ENCODE measurements at places on chromosomes 7 and 10.

GRCh38 chr10:44240584-44241205 is 144.2 kb downstream of the CXCL12 start:
- no peak for DNase-seq

GRCh38 chr10:712089-712488 is 22.6 kb upstream of the DIP2C start:
- no peak for DNase-seq

- DNase-seq = no peak
These were observed 1.1 kb downstream of the BAZ1B start for GRCh38 chr7:73520673-73521635.

DNA sequence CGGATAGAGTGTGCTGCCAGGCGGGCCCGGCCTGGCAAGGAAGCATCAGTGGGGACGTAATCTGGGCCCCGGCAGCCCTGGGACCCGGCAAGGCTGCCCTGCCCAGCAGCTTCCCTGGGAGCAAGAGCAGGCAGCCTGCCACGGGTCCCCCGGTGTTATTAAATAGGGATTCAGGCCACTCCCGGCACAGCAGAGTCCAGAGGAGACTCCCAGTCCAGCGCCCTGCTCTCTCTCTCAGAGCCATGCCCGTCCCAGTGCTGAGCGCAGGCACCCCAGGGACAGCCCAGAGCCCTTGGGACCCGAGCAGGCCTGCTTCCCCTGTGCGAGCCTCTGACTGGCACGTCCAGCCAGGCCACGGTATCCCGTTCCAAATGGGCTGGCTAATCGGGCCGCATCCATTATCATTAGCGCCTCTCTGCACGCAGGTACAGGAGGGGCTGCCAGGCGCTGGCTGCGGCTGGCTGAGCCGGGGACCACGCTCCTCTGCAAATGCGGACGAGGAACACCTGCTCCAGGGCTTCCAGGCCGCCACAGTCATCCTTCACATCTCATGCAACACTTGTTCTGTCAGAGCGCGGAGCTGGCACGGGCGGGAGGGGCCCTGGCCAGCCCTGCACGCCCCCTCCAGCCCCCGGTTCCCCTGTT is 344.2 kb upstream of the MKI67 start:
- no peak for DNase-seq

DNA sequence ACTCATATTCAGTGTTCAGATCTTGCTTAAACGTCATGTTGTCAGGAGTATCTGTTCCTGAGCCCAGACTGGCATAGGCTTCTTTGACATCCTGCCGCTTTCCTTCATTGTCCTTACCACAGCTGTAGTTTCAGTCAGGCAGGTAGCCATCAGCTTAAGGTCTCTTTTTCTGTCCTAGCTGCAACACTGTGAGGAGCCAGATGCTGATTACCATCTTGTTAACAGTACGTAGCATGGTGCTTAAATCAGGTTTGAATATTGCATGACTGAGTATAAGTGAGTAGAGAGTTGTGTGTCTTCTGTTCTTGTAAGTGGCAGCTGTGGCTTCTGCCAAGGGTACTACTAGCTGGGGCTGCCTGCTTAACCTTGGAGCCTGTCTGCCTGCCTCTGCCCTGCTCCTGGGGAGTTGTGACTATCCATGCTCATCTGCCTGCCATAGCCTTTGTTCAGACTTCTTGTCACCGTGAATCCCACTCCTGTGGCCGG is 92.6 kb downstream of the MAPK8 start:
- peak; percentile 28 for DNase-seq

DNA sequence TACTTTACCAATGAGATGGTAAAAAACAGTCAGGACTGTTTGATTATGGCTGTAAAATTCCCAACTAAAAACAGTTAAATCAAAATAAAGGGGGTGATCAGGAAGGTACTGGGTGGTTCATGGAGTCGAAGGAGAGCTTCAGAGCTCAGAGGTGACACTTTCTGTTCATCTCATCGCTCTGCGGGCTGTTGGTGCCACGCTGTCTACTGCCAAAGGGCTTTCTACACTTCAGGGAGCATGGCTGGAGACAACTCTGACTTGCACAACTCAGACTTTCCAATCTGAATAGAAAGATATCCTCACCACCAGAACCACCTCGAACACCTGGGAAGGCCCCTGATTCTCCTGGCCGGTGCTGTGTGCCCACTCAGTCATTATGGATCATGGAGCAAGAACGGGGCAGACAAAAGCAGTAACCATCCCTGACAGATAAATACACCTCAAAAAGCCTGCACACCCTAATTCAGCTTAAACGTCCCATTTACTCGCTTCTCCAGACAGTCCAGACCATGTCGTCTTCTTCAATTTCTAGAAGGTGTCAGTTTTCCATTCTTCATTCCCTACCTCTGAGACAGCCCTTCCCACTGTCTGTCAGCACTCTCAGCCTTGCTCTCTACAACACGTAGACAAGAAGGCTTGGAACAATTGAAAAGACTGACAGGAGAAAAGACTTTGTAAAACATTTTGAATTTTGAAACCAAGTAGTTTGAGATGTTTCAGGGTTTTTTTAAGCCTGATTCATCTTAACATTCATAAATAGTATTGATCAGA is 348.7 kb upstream of the NFE2L3 start:
- no peak for DNase-seq

GRCh38 chr10:6305401-6306321 is 102.9 kb downstream of the PFKFB3 start:
- no peak for DNase-seq

- no peak for DNase-seq
These were observed 805.6 kb downstream of the NRG3 start for GRCh38 chr10:82680608-82681007.

GRCh38 chr7:4960363-4960762 is 1.4 kb upstream of the MMD2 start:
- DNase-seq = no peak

DNA sequence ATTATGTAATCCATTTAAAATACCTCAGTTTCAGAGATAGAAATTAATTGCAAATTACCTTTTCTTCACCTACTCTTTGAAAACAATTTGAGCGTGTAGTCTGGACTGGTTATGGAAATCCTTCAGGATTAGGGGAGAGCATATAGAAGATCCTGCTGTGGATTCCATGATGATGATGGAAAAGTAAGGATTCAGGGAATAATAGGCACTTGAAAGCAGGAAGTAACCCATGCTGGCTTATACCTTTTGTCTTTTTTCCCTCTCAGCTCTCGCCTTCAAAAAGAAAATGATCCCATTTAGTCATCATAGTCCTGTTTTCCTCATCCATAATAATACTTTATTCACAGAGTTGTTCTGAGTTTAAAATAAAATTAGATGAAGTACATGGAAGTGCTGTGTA is 4.4 kb downstream of the HBP1 start:
- no peak for DNase-seq

- DNase-seq = no peak
These were observed 276.9 kb downstream of the HGF start for GRCh38 chr7:81492910-81493309.

GRCh38 chr10:49458869-49459268 is 63.0 kb upstream of the DRGX start:
- DNase-seq = no peak

GRCh38 chr7:158361326-158361946 is 226.2 kb downstream of the PTPRN2 start:
- no peak for DNase-seq

- DNase-seq = no peak
These were observed 271.0 kb downstream of the POU6F2 start for GRCh38 chr7:39248692-39249090.

DNA sequence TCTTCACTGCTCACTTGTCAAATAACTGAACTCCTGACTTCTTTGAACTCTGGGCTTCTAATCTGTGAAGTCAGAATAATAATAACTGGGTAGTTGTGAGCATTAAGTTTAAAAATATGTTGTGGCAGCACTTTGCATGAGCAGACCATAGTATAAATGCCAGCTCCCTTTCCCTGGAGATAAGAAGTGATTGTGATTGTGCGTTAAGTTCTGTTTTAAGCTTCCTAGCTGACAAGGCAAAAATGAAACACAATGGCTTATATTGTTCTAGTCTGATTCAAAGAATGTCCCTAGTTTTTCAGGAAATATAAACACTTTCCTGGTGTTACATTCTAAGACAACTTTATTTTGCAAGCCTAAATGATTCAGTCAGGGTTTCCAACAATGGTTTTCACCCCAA is 61.8 kb downstream of the PTPRE start:
- DNase-seq = no peak

- DNase-seq = no peak
These were observed 222.4 kb downstream of the SORCS1 start for GRCh38 chr10:106942035-106942662.

Data from H9 (cell line).